Stimulated activated naive B cell treated with anti-CD40 and anti-IgM and Interleukin-4, amounts not matched to agents 10 μg/mL and 1 μg/mL and 100 μg/mL, for 72 hours (primary cell): ENCODE measurements at places on chromosomes 4 and X.
A peak's percentile ranks its signal among the peaks of the same experiment; 100 is the strongest.

- DNase-seq, result no peak
Observed at GRCh38 chrX:24607616-24608015, 39.5 kb downstream of the PCYT1B start.

GRCh38 chr4:127708985-127709384 is 21.2 kb upstream of the SLC25A31 start:
- DNase-seq, result no peak

DNA sequence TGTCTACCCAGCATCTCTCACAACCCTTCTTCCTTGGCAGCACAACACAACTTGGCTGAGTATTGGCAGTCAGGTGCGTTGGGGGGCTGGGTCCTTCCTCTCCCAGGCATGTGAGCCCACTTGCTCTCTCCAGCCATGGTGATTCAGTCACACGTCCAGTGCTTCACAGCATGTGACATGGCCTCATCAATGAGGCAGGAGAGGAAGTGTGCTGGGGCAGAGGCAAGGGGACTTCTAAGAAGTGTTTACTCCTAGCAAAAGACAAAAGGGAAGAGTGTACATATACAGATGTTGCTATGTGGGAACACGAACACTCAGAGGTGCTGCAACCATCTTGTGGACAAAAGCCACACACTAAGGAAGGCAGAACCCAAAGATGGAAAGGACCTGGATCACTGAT is 380.8 kb downstream of the FBXW7 start:
- DNase-seq, result no peak

GRCh38 chrX:153771415-153772315 is 7.6 kb downstream of the PLXNB3 start:
- DNase-seq, result no peak

- no peak for DNase-seq
Observed at GRCh38 chr4:134567461-134567860, 365.9 kb upstream of the PABPC4L start.

DNA sequence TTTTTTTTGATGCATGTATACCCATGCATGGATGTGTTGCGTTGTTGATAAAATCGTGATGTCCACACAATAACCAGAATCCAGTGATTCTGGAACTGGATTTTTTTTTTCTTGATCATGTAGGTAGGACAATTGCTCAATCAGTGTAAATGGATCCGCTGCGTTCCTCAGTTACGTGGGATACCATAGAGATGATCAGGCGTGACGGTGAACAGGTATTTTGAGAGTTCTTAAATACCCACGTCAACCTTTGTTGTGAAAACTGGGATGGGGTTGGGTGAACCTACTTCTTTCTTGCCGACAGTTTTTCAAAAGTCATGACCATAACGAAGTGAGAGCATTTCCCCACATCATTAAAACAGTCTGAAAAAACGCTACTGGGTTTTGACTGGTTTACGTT is 913 bp upstream of the SMIM10L2A start:
- DNase-seq, result no peak

DNA sequence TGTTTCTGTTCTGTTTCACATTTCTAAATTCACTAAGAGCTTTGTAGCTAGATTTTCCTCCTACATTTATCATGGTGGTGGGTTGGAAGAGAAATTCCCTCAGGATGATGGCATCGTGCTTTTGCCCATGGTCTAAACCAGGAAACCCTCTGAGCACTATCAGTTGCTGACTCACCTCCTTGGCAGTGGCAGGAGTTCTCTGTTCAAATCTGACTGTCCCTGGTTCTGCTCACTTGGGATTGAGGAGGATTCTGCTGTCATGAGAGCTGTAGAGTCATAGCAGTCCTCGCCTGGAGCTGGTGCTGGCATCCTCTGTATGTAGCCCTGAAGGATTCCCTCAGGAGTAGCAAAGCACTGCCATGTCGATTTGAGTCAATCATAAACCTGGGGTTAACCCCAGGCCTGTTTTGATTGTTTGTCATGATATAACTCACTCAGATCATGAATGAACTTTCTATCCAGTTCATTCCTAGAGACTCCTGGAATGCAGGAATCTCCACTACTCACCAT is 9.4 kb downstream of the TEX13A start:
- DNase-seq, result no peak

DNA sequence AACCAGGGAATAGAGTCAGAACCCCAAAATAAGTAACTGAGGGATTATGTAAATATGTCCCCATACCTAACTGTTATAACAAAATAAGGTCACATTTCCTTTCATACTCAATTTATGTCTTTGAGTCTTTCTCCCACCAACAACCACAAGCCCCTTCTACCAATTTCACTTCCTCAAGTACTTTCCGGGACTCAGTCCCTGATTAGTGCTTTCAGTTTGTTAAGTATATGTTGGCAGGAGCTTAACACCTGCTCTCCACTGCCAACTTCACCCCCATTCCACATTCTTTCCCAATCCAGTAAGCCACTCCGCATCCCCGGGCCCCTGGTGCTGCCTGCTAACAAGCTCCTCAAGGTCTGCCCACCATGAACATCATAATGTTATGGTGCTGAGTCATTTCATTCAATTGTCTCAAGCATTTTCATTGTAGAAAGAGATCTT is 71.3 kb upstream of the SPRY1 start:
- peak; percentile 23 for DNase-seq

- no peak for DNase-seq
Observed at GRCh38 chrX:78375894-78376293, 48.5 kb upstream of the CYSLTR1 start.

DNA sequence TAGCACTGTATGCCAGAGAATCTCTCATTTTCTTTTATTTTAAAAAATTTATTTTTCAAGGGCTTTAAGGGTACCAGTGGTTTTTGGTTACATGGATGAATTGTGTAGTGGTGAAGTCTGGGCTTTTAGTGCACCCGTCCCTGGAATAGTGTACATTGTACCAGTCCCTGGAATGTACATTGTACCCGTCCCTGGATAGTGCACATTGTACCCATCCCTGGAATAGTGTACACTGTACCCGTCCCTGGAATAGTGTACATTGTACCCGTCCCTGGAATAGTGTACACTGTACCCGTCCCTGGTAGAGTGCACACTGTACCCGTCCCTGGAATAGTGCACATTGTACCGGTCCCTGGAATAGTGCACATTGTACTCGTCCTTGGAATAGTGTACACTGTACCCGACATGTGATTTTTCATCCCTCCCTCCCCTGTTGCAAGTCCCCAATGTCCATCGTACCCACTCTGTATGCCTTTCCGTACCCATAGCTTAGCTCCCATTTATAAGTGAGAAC is 56.1 kb upstream of the HELT start:
- DNase-seq, result no peak

DNA sequence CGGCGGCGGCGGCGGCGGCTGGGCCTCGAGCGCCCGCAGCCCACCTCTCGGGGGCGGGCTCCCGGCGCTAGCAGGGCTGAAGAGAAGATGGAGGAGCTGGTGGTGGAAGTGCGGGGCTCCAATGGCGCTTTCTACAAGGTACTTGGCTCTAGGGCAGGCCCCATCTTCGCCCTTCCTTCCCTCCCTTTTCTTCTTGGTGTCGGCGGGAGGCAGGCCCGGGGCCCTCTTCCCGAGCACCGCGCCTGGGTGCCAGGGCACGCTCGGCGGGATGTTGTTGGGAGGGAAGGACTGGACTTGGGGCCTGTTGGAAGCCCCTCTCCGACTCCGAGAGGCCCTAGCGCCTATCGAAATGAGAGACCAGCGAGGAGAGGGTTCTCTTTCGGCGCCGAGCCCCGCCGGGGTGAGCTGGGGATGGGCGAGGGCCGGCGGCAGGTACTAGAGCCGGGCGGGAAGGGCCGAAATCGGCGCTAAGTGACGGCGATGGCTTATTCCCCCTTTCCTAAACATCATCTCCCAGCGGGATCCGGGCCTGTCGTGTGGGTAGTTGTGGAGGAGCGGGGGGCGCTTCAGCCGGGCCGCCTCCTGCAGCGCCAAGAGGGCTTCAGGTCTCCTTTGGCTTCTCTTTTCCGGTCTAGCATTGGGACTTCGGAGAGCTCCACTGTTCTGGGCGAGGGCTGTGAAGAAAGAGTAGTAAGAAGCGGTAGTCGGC is 528 bp downstream of the FMR1 start:
- no peak for DNase-seq

DNA sequence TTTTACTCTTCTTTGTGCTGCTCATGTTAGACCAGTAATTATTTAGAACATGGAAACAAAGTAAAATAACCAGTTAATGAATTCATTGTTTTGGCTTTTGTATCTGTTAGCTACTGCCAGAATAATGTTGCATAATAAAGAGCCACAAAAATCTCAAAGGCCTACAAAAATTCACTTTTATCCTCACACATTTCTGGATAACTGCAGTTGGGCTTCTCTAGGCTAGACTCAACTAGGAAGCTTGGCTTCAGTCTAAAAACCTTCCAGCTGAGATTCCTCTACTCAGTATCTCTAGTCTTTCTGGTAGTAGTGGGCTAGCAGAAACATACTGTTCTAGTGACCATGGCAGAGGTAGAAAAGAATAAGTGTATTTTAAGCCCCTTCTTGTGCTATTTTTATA is 73.0 kb downstream of the FAT4 start:
- DNase-seq, result no peak

DNA sequence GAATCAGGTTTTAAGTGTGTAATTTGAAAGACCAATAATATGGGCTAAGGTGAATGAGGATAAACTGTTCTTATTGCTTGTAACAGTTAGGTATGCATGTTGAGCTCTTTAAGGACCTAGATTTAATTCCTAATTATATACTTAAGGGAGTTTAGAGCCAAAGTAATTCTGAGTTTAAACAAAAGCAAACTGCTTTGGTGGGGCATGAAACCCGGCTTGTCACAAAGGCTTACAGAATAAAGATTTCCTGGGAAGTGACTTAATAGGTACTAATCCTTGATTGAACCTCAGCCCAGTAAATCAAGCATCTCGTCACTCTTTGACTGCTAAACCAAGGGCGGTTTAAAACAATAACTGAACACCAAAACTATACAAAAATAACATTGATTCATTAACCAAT is 1324.2 kb downstream of the RPA4 start:
- DNase-seq, result no peak

DNA sequence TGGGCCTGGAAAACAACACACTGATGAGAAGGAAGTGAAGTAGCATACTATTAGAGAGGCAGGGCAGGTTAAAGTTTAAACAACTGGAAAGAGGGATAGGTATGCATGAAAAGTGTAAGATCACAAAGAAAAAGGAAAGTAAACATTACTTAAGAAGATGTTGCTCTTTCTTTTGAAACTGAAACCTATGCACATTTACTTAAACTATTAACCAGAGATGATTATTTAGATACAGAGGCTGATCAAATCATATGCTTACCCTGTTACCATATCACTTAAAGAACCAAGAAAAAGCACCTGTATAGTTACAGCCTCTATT is 37.8 kb downstream of the NAP1L5 start:
- no peak for DNase-seq

- DNase-seq, result no peak
Observed at GRCh38 chr4:17580969-17581368, 4.0 kb downstream of the LAP3 start.

- DNase-seq, result no peak
Observed at GRCh38 chrX:118756101-118756500, 28.7 kb downstream of the IL13RA1 start.

GRCh38 chrX:116284400-116284799 is 113.9 kb downstream of the AGTR2 start:
- DNase-seq, result no peak

GRCh38 chr4:3135155-3136011 is 60.9 kb downstream of the HTT start:
- DNase-seq, result no peak

DNA sequence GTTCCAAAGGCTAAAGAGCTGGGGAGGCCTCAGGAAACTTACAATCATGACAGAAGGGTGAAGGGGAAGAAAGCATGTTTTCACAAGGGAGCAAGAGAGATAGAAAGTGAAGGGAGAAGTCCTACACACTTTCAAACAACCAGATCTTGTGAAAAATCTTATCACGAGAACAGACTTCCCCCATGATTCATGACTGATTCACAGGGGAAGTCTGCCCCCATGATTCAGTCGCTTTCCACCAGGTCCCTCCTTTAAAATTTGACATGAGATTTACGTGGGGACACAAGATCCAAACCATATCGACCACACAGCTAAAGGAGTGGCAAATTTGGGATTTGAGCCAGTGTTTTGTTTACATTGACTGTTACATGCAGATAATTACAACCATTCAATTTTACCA is 971.1 kb upstream of the HS3ST1 start:
- no peak for DNase-seq

- no peak for DNase-seq
Observed at GRCh38 chrX:44432641-44433040, 89.2 kb upstream of the EFHC2 start.

DNA sequence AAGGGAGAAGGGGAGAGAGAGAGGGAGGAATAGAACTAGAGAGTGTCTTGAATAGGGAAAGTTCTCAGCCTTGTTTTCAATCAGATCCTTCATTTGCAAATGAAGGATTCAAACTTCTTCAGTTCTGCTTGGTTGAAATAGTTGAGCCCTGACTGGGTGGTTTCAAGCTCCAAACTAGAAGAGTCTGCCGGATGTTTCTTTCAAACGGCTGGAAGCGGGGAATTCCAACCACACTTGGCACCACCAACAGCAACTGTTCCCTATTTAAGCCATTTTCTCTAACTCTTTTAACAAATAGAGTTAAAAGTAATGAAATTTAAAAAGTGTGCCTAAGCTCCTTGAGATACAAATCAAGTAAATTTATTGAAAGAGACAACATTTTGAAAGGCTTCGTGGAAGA is 67.5 kb upstream of the DDX60 start:
- no peak for DNase-seq

DNA sequence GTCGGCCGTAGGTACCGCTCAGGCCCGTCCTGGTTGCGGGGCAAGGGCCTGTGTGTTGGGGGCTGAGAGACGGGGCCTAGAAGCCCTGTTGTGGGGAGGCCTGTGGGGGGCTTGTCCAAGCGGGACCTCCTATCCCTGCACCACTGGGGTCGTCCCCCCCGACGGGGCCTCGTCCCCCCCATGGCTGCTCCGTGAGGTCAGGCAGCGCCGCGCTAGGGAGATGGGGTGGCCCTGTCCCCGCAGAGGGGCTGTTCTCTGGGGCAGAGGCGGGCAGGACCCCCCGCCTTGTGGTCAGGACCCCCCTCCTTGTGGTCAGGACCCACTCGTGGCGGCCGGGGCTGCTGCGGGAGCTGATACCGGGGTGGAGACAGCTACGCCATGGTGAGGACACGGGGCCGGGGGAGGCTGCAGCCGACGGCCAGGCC is 12.1 kb upstream of the GTPBP6 start:
- DNase-seq, result no peak

- DNase-seq, result no peak
Observed at GRCh38 chr4:88091378-88091777, 67.1 kb downstream of the ABCG2 start.

DNA sequence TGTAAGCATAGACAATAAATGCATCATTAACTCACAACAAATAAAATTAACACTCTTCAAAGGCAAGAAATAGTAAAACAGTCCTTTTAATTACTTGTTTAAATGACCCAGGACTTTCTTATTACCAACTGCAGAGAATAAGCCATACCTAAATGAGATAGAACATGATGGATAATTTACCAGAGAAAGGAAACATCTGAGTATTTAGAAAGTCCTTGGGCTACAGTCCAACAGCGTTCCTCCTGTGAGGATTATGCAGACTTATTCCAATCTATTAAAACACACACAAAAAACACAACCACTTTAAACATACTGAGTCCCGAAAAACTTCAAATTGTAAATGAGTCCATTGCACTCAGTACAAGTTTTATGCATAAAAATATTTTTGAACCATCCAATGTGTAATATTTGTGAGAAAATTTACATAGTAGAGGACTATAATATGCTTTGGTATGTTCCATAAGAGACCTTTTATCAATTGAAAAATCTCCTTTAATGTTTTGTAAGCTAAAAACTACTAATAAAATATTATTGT is 129.2 kb downstream of the NR3C2 start:
- no peak for DNase-seq
